ENCODE measurements at places on chromosomes 6 and 20.

DNA sequence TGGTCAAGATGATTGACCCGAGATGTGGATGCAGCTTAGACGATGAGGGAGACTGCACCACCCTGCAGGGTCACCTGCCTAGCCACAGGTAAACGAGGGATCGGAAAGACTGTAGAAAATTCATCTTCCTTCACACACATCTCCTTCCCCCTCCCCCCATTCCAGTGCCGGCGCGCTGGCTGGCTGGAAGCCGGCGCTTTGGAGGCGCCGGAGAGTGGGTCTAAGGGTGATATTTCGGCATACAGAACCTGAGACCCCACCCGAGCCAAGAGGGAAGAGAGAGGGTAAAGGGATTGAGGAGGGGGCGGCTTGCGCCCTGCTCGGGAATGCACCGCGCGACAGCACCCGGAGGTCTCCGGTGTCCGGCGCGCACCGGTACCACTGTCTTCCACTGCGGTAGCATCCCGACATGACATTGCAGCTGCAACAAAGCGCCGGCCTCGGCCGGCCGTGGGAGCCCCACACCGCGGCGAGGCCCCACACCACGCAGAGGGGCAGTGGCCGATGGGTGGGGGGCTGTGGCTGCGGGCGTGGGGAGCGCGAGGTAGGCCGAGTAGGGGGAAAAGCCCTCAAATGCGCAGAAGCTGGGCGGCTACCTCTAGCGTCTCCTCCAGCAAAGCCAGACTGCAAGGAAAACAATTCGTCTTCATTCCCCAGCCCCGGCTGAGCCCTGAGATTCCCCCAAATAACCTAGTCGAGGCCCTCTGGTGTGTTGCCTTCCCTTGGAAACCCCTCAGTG, 984 bp downstream of the TNFRSF21 start:
- DNase-seq = no peak
- H3K4me3 ChIP-seq = peak overlapping the region; percentile 67
- H3K36me3 ChIP-seq = no peaks in the 10 kb centered on the region
- peaks cover 11% of the 10 kb centered on the region for H3K27me3 ChIP-seq
- peaks cover 15% of the 10 kb centered on the region for H3K4me1 ChIP-seq

DNA sequence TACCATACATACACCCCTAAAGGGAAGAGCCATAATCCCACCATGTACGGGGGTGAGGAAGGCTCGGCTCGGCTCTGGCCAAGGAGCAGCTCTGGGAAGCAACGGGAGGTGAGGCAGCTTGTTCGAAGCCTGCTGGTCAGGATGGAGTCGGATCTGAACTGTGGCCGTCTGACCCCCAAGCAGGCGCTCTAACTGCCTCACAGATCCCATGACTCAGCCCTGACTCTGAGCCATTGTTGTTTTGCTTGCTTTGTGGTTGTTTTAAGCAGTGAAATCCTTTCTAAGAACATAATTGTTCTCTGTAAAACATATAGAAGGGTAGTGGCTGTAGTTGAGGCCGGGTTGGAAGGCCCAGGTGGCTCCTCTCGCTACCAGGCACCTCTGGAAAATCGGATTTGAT, 10.9 kb downstream of the C6orf132 start:
- H3K4me3 ChIP-seq = no peak overlapping the region
- DNase-seq = no peak
- H3K27me3 ChIP-seq = no peaks in the 10 kb centered on the region
- no peaks in the 10 kb centered on the region for H3K4me1 ChIP-seq

GRCh38 chr6:109672175-109672574, 18.8 kb downstream of the AK9 start:
- no peaks in the 10 kb centered on the region for H3K4me1 ChIP-seq
- DNase-seq = no peak
- H3K27ac ChIP-seq = no peak overlapping the region
- no peak overlapping the region for H3K4me3 ChIP-seq

DNA sequence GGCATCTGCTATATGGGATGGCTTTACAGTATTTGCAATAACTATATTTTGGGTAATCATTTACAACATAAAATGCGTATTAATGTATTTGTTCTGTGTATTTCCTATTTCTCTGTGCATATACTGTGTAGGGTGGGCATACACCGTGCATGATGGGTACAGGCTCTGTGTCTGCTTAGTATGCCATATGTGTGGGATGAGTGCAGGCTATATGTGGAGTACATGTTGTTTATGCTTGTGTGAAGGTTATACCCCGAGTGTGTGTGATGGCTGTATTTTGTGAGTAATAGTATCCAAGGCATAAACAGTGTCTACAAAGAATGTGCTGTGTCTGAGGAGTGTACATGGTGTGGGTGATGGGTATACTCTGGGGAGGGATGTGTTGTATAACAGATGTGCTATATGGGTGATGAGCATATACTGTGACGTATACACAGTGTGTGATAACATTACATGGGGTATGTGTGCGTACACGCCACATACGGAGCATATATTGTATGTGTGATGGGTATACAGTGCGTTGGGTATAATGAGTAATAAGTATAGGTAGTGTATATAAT, 52.7 kb downstream of the CPXM1 start:
- no peak overlapping the region for H3K4me3 ChIP-seq
- peaks cover 30% of the 10 kb centered on the region for H3K4me1 ChIP-seq
- H3K27ac ChIP-seq = no peak overlapping the region

DNA sequence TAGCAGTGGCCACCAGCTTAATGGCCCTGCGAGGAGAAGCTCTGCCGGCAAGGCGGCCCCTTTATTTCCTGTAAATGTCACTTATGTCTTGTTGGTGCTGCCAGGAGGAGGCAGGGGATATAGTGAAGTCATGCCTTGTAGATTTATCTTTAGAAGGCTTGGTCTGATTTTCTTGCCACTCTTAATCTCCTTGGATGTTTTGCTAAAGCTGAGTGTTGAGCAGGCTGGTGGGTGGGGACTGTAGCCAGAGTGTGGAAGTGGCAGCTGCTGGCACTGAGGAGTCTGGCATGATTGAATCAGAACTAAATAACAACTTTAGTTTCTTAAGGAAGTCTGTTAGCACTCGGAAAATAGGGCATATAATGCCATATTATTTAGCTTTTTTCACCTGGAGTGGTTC, 77.9 kb downstream of the PHF20 start:
- DNase-seq = no peak
- no peak overlapping the region for H3K27ac ChIP-seq
- H3K4me1 ChIP-seq = no peaks in the 10 kb centered on the region
- no peaks in the 10 kb centered on the region for H3K27me3 ChIP-seq
- H3K36me3 ChIP-seq = peaks cover 34% of the 10 kb centered on the region
- no peak overlapping the region for H3K4me3 ChIP-seq

GRCh38 chr6:15063253-15063853, 182.5 kb upstream of the JARID2 start:
- no peaks in the 10 kb centered on the region for H3K36me3 ChIP-seq
- H3K27me3 ChIP-seq = no peaks in the 10 kb centered on the region
- no peak for DNase-seq
- no peak overlapping the region for H3K4me3 ChIP-seq
- H3K4me1 ChIP-seq = no peaks in the 10 kb centered on the region
- no peak overlapping the region for H3K27ac ChIP-seq

DNA sequence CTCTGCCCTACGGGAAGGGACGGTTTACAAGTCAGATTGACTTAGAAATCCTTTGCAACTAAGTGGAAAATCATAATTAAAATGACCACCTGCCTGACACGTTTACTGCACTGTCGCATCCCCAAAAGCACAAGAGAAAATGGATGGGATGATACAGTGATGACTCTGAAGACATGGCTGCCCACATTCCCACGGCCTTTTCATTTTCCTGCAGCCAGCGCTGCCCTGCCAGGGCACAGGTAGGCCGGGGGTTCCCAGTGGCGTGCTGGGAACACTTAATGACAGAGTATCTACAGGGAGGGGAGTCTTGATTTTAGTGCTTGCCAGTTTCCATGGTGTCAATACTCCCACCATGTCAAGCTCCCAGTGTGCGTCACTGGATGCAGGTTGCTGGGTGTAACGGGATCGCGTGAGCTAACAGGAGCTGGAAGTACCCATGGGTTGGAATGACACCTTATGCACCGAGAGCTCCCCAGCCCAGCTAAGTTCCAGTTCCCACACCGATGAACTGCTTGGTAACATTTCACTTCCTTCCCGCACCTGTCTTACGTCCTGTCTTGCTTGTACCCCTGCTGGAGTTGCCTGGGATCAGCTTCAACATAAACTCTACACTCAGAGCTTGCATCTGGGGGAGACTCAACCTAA, 129.0 kb downstream of the ANKRD60 start:
- H3K27me3 ChIP-seq = no peaks in the 10 kb centered on the region
- H3K4me1 ChIP-seq = no peaks in the 10 kb centered on the region
- no peak overlapping the region for H3K4me3 ChIP-seq
- no peak overlapping the region for H3K27ac ChIP-seq

- no peaks in the 10 kb centered on the region for H3K4me1 ChIP-seq
- H3K27ac ChIP-seq = no peak overlapping the region
- H3K27me3 ChIP-seq = no peaks in the 10 kb centered on the region
Observed at GRCh38 chr6:79225717-79226599, 8.5 kb downstream of the HMGN3 start.

DNA sequence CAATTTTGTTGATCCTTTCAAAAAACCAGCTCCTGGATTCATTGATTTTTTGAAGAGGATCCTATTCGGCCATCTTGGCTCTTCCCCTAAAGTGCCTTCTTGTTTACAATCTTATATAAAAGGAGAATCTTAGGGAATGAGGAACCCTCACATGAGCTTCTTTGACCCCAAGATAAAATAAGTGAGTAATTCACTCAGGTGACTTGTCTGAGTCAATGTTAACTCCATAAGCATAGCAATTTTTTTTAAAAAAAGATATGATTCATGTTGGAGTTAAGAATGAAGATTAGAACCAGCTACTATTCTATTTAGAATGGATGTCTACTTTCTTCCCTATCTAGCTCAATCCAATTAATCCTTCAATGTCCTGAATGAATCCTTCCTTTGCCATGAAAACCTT, 21.0 kb downstream of the WASF1 start:
- H3K27ac ChIP-seq = no peak overlapping the region
- H3K4me3 ChIP-seq = no peak overlapping the region
- DNase-seq = no peak
- H3K4me1 ChIP-seq = no peaks in the 10 kb centered on the region

DNA sequence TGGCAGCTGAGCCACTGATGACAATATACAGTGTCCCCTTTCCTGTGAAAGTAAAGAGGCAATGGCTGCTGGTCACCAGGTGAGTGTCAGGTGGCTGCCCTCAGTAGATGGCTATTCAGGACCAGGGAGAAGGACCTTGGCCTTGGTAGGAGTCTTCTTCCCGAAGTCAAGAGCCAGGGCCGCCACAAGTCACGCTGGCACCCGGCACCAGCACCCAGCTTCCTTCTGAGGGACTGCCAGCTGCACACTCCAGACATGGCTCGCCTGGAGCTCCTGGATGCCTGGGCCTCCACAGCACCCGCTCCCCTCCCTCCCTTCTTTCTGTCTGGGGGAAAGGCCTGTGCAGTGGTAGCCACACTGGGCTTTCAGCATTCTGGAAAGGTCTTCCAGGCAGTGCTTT, 126.9 kb downstream of the TMEM242 start:
- H3K27me3 ChIP-seq = no peaks in the 10 kb centered on the region
- H3K27ac ChIP-seq = no peak overlapping the region
- peaks cover 7% of the 10 kb centered on the region for H3K4me1 ChIP-seq
- no peak for DNase-seq

GRCh38 chr6:118579786-118580185, 31.7 kb downstream of the PLN start:
- peaks cover 38% of the 10 kb centered on the region for H3K36me3 ChIP-seq
- H3K4me1 ChIP-seq = no peaks in the 10 kb centered on the region
- no peak overlapping the region for H3K4me3 ChIP-seq
- no peak overlapping the region for H3K27ac ChIP-seq

DNA sequence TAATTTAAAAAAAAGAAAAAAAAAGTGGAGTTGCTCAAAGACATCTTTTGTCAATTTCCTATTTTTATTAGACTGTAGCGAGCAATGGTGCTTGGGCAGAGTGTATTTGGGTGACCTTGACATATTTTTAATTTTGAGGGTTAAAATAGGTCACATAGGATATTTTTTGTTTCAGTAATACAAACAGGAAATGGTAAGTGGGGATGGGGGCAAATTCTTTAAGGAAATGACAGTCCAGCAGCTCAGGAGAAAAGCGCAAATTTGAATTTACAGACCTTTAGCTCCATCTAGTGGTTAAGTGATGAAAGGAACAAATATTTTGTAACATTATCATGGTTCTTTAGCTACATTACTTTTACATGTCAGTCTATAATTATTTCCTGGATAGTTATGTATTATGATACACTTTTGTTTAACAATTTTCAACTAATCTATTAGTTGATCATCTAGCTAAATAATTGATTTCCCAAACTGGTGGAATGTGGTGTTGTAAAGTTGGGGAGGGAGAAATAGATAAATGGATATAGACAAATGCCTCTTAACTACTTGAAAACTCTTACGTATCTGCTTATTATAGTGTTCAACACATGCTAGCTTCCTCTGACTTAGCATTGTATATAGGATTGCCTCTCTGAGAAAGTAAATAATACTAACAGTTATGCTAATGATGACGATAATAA, 10.0 kb downstream of the CITED2 start:
- H3K27me3 ChIP-seq = no peaks in the 10 kb centered on the region
- no peak overlapping the region for H3K4me3 ChIP-seq
- H3K27ac ChIP-seq = no peak overlapping the region
- H3K4me1 ChIP-seq = no peaks in the 10 kb centered on the region

- no peaks in the 10 kb centered on the region for H3K36me3 ChIP-seq
- H3K4me3 ChIP-seq = no peak overlapping the region
- H3K27me3 ChIP-seq = no peaks in the 10 kb centered on the region
- H3K27ac ChIP-seq = no peak overlapping the region
- no peak for DNase-seq
- H3K4me1 ChIP-seq = no peaks in the 10 kb centered on the region
Observed at GRCh38 chr20:41664584-41664983, 46.4 kb upstream of the CHD6 start.

DNA sequence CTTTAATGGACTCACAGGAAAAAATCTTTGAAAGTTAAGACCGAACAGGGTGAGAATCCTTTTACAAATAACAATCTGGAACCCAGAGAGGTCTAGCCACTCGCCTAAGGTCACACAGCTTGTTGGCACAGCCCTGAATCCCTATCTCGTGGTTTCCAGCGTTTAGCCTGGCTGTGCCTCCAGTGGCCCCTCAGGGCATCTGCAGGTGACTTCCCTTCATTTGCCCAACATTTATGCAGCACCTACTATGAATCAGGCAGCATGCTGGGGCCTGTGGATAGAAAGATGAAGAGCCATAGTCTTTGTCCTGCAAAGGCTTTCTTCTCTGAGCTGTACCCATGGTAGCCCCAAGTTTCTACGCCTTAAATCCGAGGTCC, 2.6 kb upstream of the NR2E1 start:
- no peaks in the 10 kb centered on the region for H3K36me3 ChIP-seq
- H3K27me3 ChIP-seq = peaks cover 60% of the 10 kb centered on the region
- peaks cover 19% of the 10 kb centered on the region for H3K4me1 ChIP-seq
- no peak overlapping the region for H3K4me3 ChIP-seq
- no peak for DNase-seq

Data from effector memory CD4-positive, alpha-beta T cell (primary cell).